Activated naive CD8-positive, alpha-beta T cell treated with anti-CD3 and anti-CD28 coated beads, Interleukin-2, amount 10 ng/mL, durations not matched to agents 7 days and 5 days (primary cell): ENCODE measurements at places on chromosomes 13 and 19. TPM values are rescaled to one million over a fixed set of nuclear protein-coding genes. Genes with fewer than 3 reads are reported as not detected.

DNA sequence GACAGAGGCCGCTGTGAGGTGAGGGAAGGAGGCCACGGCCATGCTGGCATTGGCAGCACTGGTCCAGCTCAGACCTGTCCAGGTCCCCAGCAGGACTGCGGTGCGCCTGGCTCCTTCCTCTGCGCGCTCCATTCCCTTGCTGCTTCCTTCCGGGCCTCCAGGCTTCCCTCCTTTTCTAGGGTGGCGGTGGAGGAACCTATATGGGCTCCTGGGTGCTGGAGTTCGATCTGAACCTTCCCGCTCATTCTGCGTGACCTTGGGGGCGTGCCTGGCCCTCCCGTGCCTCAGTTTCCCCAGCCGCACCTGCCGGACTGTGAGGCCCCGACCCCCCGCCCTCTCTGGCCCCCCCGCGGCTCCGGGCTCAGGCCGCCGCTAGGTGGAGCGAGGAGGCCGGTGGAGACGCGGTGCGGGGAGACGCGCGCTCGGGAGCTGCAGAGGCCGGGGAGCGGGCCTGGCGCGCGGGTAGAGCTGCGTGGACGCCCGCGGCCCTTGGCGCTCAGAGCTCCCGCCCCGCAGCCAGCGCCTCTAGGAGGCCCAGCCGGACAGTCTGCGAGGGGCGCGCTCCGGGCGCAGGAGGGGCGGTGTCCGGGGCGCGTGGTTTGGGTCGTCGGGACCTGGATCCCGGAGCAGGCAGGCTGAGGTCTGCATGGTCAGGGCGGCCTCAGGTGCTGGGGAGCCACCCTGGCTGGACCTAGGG lies 29.9 kb downstream of the EFNA2 start:
- no peaks in the 10 kb centered on the region for H3K4me1 ChIP-seq
- H3K36me3 ChIP-seq, result no peaks in the 10 kb centered on the region
- peaks cover 34% of the 10 kb centered on the region for H3K27me3 ChIP-seq
- H3K4me3 ChIP-seq, result no peak overlapping the region

- DNase-seq, result no peak
- H3K36me3 ChIP-seq, result no peaks in the 10 kb centered on the region
- H3K4me3 ChIP-seq, result no peak overlapping the region
- H3K27me3 ChIP-seq, result peaks cover 2% of the 10 kb centered on the region
- no peaks in the 10 kb centered on the region for H3K4me1 ChIP-seq
These were observed 811.1 kb downstream of the DIAPH3 start for GRCh38 chr13:59352600-59352999.

- H3K27me3 ChIP-seq, result no peaks in the 10 kb centered on the region
- peak overlapping the region; percentile 30 for H3K27ac ChIP-seq
- peak overlapping the region; percentile 21 for H3K4me3 ChIP-seq
- no peaks in the 10 kb centered on the region for H3K36me3 ChIP-seq
These were observed 47.9 kb upstream of the POMP start for GRCh38 chr13:28610996-28611395.

DNA sequence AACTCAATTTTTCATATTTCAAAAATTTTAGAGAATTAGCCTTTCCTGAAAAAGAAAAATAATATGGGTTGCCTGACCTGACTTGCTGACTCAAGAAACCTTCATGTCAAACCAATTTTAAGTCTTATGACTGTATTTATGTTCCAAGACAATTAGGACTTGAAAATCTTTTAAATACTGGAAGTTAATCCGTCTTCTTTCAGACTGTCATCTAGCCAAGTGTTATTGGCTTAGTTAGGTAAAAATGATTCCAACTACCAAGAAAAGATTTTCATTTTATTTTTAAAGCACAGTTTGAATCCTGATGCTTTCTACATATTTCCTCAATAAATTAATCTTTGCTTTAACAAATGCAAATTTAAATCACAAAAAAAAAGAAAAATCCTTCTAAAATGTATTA lies 337.6 kb downstream of the SLITRK6 start:
- H3K27me3 ChIP-seq, result no peaks in the 10 kb centered on the region
- DNase-seq, result no peak
- H3K27ac ChIP-seq, result no peak overlapping the region
- H3K4me1 ChIP-seq, result no peaks in the 10 kb centered on the region
- no peak overlapping the region for H3K4me3 ChIP-seq

Gene UPK1A
- total RNA-seq, result 0.88 TPM

Gene CD22
- 1.8 TPM for total RNA-seq

DNA sequence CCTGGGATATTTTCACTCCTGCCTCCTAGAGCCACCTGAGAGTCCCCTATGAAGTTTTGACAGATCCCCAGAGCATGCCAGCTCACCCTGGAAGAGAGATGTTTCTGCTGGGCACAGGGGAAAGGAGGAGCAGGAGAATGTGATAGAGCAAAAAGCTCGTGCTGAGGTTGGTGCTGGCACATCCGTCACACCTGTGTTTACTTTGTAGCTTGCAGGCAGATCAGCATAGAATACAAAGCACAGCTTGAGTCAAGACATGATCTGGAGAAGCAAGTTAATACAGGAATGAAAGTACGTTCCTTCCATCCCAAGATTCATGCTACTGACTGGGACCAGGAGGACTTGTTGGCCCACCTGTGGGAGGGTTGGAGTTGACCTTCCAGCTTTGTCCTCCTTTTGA lies 46.1 kb downstream of the HSPH1 start:
- no peak for DNase-seq
- peaks cover 53% of the 10 kb centered on the region for H3K27me3 ChIP-seq
- H3K36me3 ChIP-seq, result no peaks in the 10 kb centered on the region
- H3K27ac ChIP-seq, result no peak overlapping the region
- H3K4me1 ChIP-seq, result peaks cover 6% of the 10 kb centered on the region

DNA sequence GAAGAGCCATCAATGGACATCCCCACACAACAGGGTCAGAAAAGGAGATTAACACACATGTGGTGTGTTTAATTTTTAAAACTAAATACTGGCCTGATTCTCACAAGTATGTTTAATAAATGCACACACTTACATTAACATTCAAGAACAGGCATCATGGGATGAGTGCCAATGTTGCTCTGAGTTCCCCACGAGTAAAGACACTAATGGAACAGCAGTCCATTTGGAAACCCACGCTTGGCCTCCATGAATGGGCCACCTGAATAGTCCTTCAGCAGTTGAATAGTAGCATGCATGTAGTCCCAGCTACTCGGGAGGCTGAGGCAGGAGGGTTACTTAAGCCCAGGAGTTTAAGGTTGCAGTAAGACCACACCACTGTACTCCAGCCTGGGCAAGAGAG lies 195.2 kb upstream of the IPO5 start:
- no peak for DNase-seq
- no peak overlapping the region for H3K4me3 ChIP-seq
- H3K27me3 ChIP-seq, result no peaks in the 10 kb centered on the region
- H3K27ac ChIP-seq, result no peak overlapping the region
- H3K36me3 ChIP-seq, result no peaks in the 10 kb centered on the region
